ENCODE measurements at places on chromosomes 4 and X.

DNA sequence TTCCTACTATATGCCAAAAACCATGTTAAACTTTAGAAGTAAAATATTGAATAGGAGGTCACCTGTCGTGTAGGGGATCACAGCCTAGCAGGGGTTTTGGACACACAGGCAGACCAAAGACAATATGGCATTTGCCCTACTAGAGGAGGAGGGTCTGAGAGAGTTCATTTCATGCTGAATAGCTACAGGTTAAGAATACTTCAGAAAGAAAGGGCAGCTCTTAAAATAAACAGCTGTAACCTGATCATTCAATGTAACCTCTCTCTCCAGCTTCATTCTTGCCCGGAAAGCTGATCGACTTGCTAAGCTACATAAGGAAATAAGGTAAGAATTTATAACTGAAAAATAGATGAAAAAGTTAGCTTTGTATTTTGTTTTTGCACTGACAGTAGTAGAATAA, 79.9 kb downstream of the MAOA start:
- no peak for DNase-seq

- DNase-seq: no peak
Observed at GRCh38 chr4:6474053-6474568, 1.7 kb upstream of the PPP2R2C start.

DNA sequence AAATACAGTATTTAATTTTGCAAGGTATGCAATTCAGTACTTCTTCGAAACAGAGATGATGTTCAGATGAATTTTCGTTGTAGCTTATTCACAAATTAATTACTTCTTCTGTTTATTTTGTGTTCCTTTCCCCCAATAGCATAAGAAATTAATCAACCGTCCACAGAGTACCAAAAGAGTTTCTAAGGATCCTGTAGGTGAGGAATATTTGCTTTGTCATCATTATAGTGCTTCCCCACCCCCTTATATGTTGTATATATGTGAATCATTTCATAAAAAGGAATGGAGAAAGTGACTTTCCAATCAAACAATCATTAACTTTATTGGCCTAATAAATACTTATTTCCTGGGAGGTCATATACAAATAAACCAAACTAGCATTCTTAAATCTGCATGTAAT, 57.6 kb downstream of the DTHD1 start:
- no peak for DNase-seq

DNA sequence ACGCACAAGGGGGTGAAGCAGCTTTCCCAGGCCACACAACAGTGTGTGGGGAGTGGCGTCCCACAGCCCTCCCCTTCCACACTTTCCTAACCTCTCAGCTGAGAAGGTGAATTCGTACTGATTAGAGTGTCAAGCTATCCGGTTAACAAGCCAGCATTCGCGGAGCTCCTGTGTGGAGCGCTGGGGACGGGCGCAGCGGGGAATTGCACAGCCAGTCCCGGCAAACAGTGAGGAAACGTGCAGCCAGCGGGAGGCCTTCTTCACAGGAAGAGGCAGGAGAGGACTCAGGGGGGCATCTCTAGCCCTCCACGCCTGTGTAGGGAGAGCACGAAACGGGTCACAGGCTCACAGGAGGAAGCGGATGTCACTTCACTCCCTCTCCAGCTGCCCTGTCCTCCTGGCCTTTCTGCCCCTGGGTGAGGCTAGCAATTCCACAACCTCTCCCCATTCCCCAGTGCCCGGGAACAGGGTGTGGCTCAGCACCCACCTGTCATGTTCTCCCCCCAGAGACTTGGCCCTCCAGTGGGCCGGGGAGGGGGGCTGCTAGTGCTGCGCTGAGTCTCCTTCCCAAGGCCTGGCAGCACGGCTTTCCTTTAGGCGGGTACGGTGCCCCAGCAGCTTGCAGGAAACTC, 117.3 kb downstream of the CPZ start:
- no peak for DNase-seq

GRCh38 chrX:153443476-153444332, 2.2 kb downstream of the TREX2 start:
- no peak for DNase-seq

- DNase-seq: no peak
Observed at GRCh38 chrX:2870650-2871049, 41.9 kb downstream of the GYG2 start.

- no peak for DNase-seq
Observed at GRCh38 chr4:41881981-41882624, 53.1 kb upstream of the TMEM33 start.

Measured in NCI-H1436 (cell line).